ENCODE measurements at places on chromosomes 7 and 10.

GRCh38 chr7:84137812-84138211 is 56.8 kb downstream of the SEMA3A start:
- DNase-seq, result no peak

- DNase-seq, result no peak
Observed at GRCh38 chr10:1660386-1660785, 76.9 kb downstream of the ADARB2 start.

DNA sequence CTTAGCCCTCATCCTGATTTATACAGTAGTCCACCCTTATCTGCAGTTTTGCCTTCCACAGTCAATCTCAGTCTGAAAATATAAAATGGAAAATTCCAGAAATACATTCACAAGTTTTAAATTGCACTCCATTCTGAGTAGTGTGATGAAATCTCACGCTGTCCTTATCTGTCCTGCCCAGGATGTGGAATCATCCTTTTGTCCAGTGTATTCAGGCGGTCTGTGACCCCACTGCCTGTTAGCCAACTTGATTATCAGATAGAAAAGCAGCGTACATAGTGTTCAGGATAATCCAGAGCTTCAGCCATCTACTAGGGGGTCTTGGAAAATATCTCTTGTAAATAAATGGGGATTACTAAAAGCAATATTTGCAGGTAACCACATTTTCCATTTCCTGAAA is 146.3 kb downstream of the MALRD1 start:
- no peak for DNase-seq

DNA sequence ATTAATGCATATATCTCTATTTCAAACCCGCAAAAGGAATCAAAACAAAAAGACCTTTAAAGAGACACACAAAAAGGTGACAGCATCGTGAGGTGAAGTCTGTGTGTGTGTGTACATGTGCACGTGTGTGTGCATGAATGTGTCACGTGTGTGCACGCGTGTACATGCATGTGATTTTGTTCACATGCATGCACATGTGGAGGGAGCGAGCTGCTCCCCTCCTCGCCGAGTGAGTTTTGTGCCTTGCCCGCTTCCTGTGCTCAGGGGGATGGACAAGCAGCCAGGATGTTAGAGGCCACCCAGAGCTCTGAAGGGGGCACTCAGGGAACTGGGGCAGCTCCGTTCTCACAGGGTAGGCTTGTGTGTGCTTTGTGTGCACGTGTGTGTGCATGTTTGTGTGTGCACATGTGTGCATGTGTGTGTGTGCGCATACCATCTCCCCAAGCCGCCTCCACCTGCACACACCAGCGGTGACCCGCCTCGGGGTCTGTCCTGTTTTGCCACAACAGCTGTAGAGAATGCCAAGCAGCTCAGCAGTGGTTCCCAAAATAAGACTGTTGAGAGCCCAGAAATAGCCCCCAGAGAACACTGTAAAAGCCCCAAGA is 191.2 kb downstream of the PTPRN2 start:
- DNase-seq, result no peak

DNA sequence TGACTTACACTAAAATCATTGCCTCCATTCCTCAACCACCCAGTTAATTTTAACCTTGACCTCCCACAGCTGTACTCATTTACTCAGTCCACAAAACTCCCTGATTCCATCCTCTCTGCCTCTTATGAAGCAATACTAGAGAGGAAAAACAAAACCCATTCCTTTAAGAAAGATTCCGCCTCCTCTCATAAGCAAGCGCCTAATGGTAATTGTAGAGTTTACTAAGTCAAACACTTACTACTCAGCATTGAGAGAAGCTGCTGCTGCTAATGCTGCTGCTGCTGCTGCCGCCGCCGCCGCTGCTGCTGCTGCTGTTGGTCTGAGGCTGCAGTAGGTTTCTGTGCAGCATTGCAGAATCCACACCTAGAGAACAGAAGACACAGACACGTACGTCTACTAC is 2.1 kb upstream of the ADD3 start:
- DNase-seq, result no peak

DNA sequence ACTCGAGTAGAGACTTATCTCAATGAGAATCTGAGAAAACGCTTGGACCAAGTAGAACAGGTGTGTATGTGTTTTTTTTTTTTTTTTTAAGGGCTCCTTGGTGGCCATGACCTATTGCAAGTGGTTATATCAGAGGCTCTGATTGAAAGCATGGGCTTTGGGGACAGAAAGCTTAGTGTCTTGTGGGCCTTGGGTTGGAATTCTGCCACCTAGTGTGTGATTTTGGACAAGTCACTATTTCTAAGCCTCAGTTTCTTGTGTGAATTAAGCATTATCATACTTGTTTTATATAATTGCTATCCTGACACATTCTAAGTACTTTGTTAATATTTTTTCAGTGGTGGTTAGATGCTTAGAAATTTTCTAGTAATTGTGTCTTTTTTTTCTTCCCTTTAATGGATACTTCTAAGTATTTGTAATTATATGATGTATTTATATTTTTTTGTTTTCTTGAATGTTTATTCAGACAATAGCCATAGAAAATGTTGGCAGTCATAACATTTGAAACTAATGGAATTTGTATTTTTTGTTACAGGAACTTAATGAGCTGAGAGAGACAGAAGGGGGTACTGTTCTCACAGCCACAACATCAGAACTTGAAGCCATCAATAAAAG is 33.1 kb downstream of the SMC3 start:
- DNase-seq, result no peak

GRCh38 chr7:47951374-47951773 is 3.1 kb upstream of the PKD1L1 start:
- DNase-seq, result no peak

DNA sequence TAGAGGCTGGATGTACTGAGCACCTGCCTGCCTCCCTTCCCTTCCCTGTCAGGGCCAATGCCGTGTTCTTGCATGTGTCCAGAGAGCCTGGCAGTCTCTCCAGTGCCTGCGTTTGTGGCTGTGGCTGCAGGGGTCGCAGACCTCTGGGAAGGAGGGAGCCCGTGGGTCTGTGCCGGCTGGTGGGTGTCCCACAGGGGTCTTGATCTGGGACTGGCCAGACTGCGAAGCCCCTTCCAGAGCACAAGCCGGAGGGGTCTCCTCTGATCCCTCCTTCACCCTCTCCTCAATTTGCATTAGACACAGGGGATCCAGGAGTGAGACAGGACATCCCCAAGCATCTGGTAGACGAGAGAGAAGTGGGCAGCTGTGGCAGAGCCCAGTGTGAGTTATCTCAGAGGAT is 199.2 kb downstream of the ADARB2 start:
- DNase-seq, result no peak

DNA sequence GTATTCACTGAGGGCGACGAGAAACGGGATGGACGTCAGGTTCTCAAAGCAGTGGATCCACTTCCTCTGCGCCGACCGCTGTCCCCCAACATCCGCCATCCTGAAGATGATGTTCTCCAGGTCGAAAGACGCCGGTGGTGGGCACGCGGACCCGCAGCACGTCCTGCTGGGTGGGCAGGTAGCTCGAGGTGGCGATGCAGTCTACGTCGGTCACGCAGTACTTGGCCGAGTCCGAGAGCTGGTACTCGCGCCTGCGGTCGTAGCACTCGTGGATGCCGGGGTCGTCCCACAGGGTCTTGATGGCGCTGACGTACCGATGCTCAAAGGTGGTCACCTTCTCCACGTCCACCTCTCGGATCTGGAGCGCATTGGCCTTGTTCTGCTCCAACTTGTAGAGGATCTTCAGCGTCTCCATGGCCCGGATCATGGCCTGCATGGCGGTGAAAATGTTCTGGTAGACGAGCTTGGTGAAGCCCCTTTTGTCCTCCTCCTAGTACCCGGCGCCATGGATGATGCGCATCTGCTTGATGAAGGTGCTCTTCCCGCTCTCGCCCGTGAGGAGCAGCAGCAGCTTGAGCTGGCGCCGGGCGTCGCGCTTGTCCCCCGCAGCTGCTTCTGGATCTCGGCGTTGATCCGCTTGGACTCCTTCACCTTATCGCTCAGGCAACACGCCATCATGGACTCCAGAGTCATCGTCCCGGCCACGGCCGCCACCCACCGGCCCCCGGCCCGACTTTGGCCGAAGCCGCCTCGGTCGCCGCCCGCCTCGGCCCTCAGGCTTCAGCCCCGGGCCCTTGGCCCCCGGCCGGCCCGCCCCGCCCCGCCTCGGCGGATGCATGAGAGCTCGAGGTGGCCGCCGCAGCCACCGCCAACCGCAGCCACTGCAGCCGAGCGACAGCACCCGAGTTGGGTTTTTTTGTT is 122.9 kb upstream of the KCTD7 start:
- peak; percentile 1 for DNase-seq

- DNase-seq, result no peak
Observed at GRCh38 chr10:123149568-123150270, 1.8 kb downstream of the HMX2 start.

GRCh38 chr10:35019041-35020024 is 70.8 kb downstream of the CUL2 start:
- DNase-seq, result no peak

DNA sequence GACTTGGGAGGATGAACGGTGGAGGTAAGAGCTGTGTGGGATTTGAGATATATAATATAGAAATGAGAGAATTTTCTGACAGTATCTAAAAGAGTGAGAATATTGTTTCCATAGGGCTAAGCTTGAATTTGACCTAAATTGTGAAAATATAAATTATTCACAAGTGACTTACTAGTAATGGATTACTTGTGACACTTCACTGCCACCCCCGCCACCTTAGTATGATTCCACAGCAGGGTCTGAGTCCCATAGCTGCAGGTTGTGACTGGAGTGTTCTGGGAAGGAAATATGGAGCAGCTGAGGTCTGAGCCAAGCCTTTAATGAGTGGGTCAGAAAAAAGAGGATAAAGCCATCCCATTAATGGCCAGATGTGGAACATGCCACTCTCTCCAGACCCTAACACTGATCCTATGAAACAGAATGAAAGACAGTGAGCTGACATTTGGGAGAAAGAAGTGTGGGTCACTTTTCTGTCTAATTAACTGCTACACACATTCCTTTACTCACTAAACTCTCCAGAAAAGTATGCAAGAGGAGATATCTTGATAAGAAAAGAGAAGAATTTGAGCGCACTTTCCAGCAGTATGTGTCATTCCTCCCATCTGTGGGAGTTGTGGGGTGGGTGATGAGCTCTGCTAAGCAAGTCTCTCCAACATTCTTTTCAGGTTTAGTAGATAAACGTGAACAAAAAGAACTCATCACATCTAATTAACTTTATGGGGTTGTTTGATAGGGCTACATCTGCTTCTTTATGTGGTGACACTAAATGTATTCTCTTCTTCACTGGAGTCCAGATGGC is 1193.4 kb downstream of the SORCS3 start:
- no peak for DNase-seq

- DNase-seq, result no peak
Observed at GRCh38 chr10:132446661-132447445, 49.9 kb downstream of the PWWP2B start.

GRCh38 chr10:79488336-79488735 is 24.0 kb upstream of the EIF5AL1 start:
- no peak for DNase-seq

DNA sequence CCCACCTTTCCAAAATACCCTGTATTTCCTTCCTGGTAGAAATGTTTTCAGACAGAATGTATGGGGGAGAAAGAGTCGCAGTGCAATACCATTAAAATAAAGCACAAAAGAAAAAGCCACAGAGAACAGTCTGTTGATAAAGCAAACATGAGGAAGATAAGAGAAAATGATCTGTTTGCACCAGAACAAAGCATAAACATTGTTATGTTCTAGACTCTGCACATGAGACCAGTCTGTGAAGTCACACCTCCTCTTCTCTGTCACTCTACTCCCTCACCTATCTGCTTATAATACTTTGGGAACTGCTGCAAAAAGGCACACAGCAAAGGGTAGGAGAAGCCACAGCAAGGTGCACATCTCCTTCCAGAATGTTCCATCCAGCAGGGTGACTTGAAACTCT is 67.2 kb upstream of the LRGUK start:
- no peak for DNase-seq

DNA sequence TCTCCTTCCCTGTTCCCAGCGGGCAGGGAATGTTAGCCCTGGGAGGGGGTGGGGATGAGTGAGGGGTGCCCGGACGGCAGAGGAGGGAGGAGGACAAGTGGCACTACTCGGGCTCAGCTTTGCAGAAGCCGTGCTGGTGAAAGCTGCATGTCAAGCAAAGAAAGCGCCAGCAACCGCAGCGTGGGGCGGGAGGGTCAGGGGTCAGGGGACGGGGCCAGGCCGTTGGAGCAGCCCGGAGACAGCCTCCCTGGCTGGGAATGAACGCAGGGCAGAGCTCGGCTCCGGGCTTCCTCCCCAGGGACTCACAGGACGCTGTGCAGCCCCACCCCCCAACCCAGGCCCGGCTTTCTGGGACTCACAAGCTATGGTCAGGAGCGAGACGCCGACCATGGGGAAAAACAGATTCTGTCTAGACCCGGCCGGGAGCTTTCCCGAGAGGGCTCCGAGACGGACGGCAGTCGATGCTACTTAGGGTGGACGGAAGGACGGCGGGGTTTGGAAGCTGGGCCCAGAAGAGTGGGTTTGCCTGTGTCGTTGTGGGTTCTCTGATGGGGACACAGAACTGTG is 113.4 kb downstream of the VIPR2 start:
- DNase-seq, result no peak

DNA sequence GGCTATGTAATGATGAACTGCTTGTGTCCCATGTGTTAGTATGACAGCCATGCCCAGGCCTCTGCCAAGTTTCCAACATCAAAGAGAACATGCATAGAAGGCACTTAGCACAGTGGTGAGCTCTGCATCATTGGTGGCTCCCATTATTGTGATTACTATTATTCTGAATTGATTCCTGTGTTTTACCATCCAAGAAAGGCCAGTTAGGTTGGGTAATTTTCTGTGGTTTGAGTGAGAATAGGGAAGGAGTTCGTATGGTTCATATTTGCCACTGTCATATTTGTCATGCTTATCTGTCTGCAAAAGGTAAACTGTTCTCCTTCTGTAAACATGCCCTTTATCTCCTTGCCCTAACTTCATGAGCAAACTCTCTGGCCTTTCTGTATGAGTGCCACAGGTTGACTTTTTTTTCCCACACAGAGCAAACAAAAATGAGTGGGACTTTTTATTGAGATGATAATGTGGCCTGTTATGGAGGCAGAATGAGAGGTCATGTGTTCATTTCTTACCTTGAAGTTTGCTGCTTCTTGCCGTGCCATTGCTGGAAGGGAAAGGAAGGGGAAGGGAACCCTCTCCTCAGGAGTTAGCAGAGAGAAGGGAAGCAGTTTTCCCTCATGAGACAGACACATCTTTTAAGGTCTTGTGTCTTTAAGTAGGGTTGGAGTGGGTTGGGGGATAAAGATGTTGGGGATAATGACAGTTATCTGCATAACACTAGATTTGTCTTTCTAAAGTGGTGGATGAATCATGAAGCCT is 301.9 kb downstream of the LRMDA start:
- DNase-seq, result no peak

DNA sequence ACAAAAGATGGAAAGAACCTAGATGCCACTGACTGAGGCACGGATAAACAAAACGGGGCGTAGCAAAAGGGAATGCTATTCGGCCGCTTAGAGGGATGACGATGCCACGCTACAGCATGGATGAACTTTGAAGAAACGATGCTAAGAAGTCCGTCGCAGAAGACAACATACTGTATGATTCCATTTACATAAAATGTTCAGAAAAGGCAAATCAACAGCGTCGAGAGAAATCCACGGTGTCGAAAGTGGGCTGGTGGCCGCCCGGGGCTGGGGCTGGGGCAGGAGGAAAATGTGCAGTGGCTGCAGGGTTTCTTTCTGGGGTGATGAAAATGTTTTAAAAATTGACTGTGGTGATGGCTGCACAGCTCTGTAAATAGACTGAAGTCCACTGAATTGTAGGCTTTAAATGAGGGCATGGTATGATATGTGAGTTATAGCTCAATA is 24.1 kb downstream of the GNA12 start:
- DNase-seq, result no peak

- no peak for DNase-seq
Observed at GRCh38 chr7:46513447-46513848, 592.4 kb upstream of the IGFBP3 start.
